ENCODE measurements at places on chromosomes 5 and 9.

GRCh38 chr5:28408651-28409050 lies 1370.3 kb upstream of the CDH9 start:
- DNase-seq, result no peak

DNA sequence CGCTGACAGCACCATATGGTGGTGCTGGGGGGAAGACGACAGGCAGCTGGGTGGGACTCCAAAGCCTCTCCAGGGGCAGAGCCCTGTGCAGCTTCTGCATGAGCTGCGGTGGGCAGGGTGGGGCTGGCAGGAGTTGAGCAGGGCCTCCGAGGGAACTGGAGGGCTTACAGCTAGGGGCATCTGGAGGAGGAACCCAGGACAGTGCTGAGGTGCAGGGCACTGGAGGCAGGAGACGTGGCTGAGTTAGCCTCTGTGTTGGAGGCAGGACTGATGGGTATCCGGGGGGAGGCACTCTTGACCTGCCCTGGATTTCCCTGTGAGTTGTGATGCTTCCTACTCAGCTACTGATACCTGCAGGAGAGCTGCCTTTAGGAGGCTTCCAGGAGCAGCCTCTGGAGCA lies 45.0 kb downstream of the TENT4A start:
- DNase-seq, result no peak

- DNase-seq, result no peak
These were observed 3.8 kb downstream of the DCANP1 start for GRCh38 chr5:135443161-135443960.

- DNase-seq, result peak; percentile 12
These were observed 97.2 kb downstream of the PCSK1 start for GRCh38 chr5:96335873-96336272.

DNA sequence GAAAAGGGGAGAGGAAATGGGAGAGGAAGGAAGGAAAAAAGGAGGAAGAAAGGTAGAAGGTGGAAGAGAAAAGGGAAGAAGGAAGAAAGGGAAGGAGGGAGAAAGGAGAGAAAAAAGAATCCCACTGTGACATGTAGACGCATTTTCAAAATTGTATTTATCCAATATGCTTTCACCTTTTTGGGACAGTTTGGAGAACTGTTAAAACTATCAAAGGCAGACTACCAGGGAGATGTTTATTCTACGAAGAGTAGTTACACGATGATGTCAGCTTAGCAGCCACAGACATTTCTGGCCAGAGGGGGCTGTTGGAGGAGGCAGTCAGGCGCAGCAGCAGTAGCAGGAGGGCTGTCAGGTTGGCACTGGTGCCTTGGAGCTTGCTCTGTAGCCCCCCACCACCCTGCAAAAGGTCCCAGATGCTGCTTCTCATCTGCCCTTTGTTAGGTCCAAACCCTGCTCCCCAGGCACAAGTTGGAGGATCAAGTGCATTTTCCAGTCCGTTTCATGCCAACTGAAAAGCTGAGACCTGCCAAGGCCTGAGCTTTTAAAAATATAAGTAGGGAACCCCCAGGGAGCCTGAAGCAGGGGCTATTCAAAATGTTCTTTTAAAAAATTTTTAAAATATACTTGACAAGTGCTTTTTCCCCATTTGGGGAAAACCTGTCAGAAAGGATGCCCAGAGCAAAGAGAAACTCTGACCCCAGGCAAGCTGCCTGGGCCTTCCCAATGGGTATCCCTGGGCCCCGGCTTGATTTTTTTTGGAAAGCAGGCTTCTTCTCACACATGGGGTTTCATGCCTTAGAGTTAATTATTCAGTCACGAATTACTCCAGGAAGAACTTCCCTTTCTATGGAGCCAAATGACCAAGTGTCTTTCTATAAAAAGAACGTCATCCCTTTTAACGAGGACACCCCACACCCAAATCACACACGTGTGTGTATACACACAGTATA lies 203.3 kb downstream of the SLIT3 start:
- DNase-seq, result no peak

DNA sequence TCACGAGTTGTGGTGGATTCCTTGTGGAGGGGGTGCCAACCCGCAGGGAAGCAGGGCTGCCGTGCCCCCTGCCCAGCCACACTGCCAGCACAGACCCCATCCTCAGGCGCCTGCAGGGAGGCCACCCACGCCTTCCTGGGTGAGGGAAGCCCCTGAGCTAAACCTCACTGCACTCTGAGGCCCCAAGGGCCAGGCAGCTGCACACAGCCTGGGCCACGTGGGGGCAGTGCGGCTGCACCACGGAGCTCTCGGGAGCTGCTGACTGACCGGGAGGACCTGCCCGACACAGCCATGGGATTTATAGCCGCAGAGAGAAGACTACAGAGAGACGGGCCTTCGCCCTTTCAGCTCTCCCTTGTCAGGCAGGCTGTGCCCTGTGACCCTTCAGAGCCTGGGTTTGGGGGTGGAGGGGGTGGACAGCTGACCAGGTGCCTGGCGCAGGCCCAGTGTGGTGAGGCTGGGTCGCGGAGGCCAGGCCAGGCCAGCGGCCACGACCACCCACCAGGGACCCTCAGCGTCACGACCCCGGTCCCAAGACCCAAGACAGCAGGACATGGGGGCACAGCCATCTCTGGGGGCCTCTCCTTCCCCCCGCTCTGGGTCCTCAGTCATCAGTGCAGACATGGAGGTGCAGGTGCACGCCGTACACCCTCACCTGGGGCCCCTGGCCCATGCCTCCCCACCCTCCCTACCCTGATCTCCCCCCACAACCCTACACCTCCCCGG lies 4.3 kb upstream of the AHRR start:
- DNase-seq, result peak; percentile 70

- no peak for DNase-seq
These were observed 168.8 kb upstream of the POC5 start for GRCh38 chr5:75885849-75886596.

DNA sequence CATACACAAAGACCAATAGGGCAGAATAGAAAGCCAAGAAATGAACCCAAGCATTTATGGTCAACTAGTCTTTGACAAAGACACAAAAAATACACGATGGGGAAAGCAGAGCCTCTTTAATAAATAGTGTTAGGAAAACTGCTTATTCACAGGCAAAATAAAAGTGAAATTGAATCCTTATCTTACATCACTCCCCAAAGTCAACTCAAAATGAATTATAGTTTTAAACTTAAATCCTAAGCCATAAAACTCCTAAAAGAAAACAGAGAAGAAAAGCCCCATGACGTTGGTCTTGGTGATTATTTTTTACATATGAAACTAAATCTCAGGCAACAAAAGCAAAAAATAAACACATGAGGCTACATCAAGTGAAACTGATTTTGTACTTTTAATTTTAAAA lies 46.8 kb downstream of the CHSY3 start:
- no peak for DNase-seq

DNA sequence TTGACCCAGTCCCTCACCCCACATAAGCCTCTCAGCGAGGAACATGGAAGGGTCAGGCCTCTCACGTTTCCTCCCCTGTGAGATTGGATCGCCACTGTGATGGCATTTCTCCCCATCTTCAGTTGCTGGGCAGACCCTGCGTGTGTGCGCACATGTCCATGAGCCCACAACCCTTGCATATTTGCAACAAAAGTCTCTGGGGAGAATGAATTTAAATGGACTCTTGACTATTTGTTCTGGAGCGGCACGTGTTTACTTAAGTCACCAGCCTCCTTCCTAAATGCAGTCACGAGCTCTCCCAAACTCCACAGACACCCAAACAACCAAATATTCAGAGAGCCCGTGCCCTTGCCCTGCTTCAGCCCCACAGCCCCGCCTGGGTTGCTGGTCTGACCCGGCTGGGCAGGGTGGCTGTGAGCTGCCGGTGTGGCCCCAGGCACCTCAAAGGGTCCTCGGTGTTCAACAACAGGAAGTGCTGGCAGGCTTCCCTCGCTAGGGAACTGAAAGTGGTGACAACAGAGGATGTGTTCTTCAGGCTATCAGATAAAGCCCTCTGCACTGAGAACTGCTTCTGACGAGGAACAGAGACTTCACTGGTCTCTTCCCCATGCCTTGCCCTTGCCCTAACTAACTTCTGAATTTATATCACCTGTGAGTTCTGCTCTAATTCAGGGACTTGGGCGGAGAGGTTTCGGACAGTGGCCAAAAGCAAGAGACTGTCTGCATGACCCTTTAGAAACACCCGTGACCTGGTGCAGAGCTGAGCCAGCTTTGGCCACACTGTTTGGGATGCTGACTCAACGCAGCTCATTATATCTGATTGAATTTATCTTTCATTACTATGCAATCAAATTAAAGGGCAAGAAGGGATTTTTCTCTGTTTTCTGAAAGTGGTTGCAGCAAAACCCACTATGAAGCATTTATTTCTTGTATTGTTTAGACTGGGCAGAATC lies 19.2 kb upstream of the CD180 start:
- peak; percentile 75 for DNase-seq

- DNase-seq, result no peak
These were observed 121.3 kb upstream of the OSMR start for GRCh38 chr5:38724301-38725030.

- DNase-seq, result no peak
These were observed 21.8 kb downstream of the CTNNA1 start for GRCh38 chr5:138775034-138775433.

- no peak for DNase-seq
These were observed 159.4 kb downstream of the CEMIP2 start for GRCh38 chr9:71608825-71609447.

DNA sequence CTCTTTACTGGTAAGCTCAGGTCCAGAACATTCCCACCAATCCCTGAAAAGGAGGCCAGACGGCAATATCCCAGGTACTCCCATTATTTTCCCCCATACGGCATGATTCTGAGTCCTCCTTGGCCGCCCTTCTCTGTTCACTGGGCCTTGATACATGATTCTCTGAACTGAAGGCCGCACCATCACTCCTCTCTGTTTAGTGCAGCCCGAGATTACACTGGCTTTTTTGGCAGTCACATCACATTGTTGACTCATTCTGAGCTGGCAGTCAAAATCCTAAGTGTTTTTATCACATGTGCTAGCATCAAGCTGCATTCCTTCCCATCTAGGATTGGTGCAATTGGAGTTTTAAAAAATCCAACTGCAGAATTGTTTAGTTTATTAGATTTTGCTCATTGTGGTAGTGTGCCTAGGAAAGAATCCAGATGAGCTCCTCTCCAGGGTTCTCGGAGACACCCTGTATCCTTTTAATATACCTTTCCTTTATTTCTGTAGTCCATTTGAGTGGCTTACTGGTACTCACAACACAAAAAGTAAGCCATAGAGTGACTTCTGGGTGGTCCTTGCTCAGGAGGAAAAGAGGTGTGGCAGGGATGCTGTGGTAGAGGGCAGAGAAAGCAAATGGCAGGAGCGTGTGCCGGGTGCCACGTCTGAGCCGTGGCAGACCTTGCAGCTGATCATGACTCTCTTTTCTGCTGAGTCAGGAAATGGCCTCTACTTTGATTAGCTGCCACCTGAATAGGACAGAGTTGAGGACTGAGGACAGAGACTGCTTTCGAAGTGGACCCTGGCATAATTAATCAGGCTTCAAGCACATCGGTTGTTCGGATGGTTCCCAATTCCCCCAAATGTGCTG lies 121.1 kb upstream of the IL12B start:
- no peak for DNase-seq

DNA sequence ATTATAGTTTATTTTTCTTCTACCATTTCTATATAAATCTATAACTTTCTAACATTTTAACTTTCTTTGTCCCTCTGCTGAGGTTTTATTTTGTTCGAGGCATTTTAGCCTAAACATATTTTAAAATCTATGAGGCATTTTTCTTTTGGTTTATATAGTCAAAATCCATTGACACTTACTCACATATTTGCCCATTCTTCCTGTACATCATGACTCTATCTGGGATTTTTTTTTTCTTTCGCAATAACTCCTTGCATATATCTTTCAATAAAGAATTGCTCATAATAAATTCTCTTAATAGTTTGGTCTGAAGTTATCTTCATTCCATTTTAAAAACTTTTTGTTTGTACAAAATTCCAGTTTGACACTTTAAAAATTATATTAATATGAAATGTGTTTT lies 632.3 kb downstream of the TLE4 start:
- DNase-seq, result no peak

DNA sequence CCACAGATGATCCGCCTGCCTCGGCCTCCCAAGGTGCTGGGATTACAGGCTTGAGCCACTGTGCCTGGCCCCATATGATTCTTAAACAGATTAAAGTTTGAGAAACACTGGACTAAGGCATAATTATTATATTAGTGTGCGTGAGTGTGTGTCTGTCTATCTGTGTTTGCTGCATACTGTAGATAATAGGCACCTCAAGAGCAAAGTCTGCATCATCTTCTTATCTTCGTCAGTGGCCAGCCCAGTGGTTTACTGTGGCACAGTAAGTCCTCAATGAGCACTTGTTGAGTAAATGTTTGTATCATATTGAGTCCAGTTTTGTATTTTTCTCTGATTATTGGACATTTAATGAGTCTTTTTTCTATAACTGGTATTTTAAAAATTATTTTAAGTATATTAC lies 81.7 kb downstream of the ITGA1 start:
- no peak for DNase-seq

- DNase-seq, result no peak
These were observed 8.7 kb downstream of the ASS1 start for GRCh38 chr9:130453487-130453886.

DNA sequence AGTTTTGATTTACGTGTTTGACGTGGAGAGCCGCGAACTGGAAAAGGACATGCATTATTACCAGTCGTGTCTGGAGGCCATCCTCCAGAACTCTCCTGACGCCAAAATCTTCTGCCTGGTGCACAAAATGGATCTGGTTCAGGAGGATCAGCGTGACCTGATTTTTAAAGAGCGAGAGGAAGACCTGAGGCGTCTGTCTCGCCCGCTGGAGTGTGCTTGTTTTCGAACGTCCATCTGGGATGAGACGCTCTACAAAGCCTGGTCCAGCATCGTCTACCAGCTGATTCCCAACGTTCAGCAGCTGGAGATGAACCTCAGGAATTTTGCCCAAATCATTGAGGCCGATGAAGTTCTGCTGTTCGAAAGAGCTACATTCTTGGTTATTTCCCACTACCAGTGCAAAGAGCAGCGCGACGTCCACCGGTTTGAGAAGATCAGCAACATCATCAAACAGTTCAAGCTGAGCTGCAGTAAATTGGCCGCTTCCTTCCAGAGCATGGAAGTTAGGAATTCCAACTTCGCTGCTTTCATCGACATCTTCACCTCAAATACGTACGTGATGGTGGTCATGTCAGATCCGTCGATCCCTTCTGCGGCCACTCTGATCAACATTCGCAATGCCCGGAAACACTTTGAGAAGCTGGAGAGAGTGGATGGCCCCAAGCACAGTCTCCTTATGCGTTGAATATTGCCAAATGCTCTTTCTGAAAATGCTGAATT lies 850 bp downstream of the RRAGA start:
- DNase-seq, result no peak

DNA sequence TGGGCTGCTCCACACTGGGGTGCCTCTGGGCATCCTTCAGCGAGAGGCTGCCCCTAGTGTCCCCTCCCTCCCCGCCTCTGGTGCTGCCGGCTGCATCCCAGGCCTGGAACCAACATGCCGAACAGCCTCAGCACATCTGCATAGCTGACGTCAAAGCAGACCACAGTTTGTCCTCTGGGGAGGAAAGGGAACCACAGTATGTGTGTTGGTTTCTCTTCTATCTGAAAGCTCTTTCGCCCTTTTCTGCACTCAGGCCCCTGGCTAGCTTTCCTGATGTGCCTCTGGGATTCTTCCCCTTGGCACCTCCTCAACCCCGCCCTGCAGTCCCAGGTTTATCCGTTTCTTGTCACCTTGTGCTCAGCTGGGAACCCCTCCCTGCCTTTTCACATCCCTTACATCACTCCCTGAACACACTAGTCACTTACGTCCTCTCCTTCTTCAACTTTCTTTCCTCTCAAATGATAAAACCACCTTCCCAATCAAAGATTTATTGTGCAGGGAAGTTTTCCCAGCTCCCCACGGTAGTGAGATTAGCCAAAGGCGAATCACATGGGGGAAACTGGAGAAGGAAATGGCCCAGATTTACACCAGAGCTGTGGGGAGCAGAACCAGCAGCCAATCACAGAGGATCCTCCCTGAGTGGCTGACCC lies 35.5 kb upstream of the B4GALT1 start:
- peak; percentile 31 for DNase-seq

Data from activated CD4-positive, alpha-beta T cell treated with anti-CD3 and anti-CD28 coated beads for 48 hours (primary cell).